Activated T-helper 1 cell treated with anti-CD3 and anti-CD28 coated beads, Interleukin-2, amount 50 U/mL, for 16 hours (primary cell): ENCODE measurements at places on chromosomes 11 and 22.

GRCh38 chr11:14645015-14645912 is 1.7 kb downstream of the PDE3B start:
- no peak for DNase-seq

DNA sequence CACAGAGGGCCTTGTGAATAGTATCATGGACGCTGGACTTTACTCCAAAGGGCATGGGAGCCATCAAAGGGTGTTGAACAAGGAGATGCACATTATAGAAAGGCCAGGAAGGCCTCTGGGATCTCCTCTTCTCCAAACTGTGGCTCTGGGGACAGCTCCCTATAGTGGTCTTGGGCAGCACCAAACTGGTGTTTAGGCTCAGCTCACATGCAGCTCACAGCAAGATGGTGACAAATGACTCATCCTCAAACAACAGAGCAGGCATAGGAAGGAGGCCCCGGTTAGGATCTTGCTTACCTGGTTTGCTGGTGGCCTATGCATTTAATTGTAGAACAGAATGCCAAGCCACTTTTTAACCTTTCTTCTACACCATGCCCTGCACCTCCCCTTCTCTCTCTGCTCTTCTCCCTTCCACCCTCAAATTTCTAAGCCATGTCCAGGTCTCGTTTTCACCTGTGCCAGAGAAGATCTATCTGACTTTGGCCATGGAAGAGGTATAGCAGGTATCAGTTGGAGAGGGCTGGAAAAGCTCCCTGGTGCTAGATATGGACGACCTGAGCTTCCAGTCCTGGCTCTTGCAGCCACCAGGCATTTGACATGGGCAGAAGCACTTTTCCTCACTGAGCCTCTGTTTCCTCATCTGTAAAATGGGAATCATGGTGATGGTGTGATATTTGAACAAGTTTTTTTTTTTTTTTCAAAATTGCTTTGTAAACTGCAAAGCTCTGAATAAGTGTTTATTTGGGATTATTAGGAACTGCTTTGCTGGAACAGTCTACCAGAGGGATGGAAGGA is 14.4 kb upstream of the EHF start:
- DNase-seq = no peak

GRCh38 chr22:48042621-48043395 is 1280.4 kb downstream of the TBC1D22A start:
- no peak for DNase-seq

DNA sequence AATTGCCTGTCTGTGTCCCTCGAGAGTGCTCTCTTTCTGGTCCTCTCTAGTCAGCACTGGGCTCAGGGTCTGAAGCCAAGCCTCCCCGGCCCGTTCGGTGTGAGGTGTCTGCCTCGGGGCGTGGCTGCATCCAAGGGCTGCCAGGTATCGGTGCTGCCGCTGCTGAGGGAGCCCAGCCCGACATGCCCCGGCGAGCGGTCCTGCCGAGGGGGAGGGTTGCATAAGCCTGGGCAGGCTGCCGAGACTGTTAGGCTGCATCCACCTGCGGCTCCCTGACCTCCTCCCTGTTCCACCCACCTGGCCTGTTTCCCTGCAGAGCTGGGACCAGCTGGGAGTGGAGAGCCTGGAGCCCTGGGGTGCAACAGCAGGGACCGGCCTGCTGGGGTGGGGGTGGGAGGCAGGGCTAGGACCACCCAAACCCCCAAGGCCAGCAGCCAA is 6.3 kb downstream of the OVOL1 start:
- DNase-seq = no peak

- no peak for DNase-seq
Measured at GRCh38 chr11:43868852-43869567, 11.6 kb upstream of the ALKBH3 start.

GRCh38 chr22:30892731-30893221 is 75.8 kb downstream of the MORC2 start:
- DNase-seq = no peak

DNA sequence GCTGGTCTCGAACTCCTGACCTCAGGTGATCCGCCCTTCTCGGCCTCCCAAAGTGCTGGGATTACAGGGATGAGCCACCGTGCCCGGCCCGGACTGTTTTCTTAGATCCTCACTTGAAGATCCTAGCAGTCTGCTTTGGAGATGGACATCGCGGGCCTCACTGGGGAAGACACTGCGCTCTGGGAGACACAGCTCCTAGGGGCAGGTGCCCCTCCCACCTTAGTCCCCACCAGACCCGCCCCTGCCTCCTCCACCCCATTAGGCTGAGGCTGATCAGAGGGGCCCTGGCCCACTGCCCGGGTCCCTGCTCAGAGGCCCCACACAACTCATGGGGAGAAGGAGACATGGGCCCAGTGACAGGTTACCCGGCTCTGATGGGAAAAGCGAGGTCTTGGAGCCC is 11.3 kb upstream of the LTO1 start:
- no peak for DNase-seq

DNA sequence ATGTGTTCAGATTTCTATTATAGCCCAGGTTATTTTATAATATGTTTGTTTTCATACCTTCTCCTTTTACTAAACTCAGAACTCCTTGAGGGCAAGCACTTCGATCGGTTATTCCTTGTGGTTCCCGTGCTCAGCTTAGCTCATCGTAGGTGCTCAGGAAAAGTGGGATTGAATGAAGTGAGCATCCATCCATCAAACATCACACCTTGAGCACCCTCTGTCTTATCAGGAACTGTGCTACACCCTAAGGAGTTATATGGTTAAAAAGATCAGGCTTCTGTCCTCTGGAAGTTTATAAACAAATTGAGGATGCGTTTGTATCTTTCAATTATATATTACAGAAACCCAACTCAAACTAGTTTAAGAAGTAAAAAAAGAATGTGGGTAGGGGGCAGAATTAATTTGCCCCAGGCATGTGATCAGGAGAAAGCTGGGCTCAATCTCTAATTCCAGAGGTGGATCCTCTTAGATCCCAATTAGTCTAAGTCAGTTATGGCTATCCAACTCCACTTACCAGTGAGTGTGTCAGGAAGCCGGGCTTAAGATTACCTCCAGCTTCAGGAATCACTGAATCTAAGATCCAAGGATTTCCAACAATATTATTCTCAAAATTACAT is 59.9 kb upstream of the RRAS2 start:
- DNase-seq = no peak
